Ovary (tissue), 10 donors: ENCODE measurements at places on chromosomes 1 and 21. TPM values are rescaled to one million over a fixed set of nuclear protein-coding genes. Genes with fewer than 3 reads are reported as not detected.

Gene SYT6
- total RNA-seq = 0.43 TPM

Gene CD1D
- total RNA-seq = 0.46 TPM

DNA sequence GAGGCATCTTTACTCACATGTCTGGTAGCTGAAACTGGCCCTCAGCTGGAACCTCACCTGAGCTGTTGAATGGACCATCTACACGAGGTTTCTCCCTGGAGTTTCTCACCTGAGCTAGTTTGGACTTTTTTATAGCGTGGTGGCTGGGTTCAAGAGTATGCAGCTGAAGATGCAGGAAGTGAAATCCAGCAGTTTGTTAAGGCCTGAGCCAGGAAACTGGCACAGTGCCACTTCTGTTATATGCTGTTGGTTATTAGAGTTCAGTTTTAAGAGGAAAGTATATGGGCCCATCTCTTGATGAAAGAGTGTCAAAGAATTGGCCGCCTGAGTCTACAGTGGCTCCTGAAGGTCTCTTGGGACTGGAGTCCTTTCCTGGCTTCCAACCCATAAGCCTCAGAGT is 35.6 kb downstream of the STUM start:
- H3K27me3 ChIP-seq = no peaks in the 10 kb centered on the region
- no peak for DNase-seq
- H3K27ac ChIP-seq = no peak overlapping the region
- H3K36me3 ChIP-seq = no peaks in the 10 kb centered on the region
- H3K4me1 ChIP-seq = peaks cover 17% of the 10 kb centered on the region
- no peak overlapping the region for H3K4me3 ChIP-seq

GRCh38 chr1:157249326-157249725 is 111.1 kb upstream of the ETV3 start:
- H3K4me3 ChIP-seq = no peak overlapping the region
- H3K27ac ChIP-seq = no peak overlapping the region
- H3K27me3 ChIP-seq = no peaks in the 10 kb centered on the region
- no peak for DNase-seq
- H3K4me1 ChIP-seq = no peaks in the 10 kb centered on the region

- DNase-seq = no peak
- H3K4me3 ChIP-seq = no peak overlapping the region
- no peaks in the 10 kb centered on the region for H3K4me1 ChIP-seq
- no peaks in the 10 kb centered on the region for H3K27me3 ChIP-seq
- H3K36me3 ChIP-seq = no peaks in the 10 kb centered on the region
Measured at GRCh38 chr21:46264046-46264689, 21.2 kb downstream of the MCM3AP start.

Gene RNU1-2
- under 0.01 TPM for total RNA-seq

- no peaks in the 10 kb centered on the region for H3K27me3 ChIP-seq
- H3K4me3 ChIP-seq = no peak overlapping the region
- no peaks in the 10 kb centered on the region for H3K36me3 ChIP-seq
- no peak for DNase-seq
- H3K27ac ChIP-seq = no peak overlapping the region
Measured at GRCh38 chr1:4045397-4046010, 145.4 kb upstream of the C1orf174 start.

Gene KISS1
- not detected for total RNA-seq

Gene CD2
- total RNA-seq = 1.3 TPM

GRCh38 chr1:6235296-6235677 is 477 bp downstream of the ICMT start:
- no peak for DNase-seq
- H3K27me3 ChIP-seq = no peaks in the 10 kb centered on the region
- H3K27ac ChIP-seq = no peak overlapping the region
- H3K36me3 ChIP-seq = no peaks in the 10 kb centered on the region
- H3K4me3 ChIP-seq = peak overlapping the region; percentile 60
